Activated CD8-positive, alpha-beta T cell treated with anti-CD3 and anti-CD28 coated beads, Interleukin-2, amount 10 ng/mL, durations not matched to agents 7 days and 5 days (primary cell): ENCODE measurements at places on chromosomes 1 and 21. TPM values are rescaled to one million over a fixed set of nuclear protein-coding genes. Genes with fewer than 3 reads are reported as not detected.

DNA sequence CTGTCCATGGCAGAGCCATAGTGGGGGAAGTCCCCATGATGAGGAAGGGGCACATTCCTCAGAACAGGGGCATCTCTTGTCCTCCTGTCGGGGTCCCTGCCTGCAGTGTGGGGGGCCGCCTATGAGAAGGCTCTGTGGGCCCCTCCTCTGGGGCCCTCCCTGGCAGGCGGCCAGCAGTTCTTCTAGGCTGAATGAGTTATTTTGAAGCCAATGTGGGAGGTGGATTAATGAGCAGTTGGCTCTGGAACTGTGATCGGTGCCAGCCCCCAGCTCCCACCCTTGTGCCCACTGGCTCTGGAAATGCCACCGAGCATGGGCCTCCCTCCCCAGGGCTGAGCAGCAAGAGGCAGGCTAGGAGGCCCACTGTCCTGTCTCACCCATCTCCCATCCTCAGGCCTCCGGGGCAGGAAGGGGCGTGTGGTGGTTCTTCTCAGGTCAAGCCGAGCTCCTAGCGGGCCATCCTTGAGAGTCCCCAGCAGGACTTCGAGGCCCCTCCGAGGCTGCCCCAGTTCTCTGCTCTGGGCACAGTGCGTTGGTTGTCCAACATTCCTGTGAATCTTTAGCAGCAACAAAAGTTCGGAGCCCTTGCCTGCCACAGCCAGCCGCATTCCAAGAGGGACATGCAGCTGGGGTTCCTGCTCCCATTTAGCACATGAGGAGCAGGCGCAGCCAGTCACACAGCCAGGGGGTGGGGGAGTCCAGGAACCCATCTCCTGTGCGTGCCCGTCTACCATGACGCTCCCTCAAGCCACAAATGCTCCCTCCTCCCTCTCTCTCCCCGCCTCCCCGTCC lies 57.2 kb downstream of the EDN2 start:
- no peak for DNase-seq
- H3K4me3 ChIP-seq: no peak overlapping the region
- no peaks in the 10 kb centered on the region for H3K27me3 ChIP-seq
- H3K4me1 ChIP-seq: no peaks in the 10 kb centered on the region
- no peaks in the 10 kb centered on the region for H3K36me3 ChIP-seq
- H3K27ac ChIP-seq: no peak overlapping the region

DNA sequence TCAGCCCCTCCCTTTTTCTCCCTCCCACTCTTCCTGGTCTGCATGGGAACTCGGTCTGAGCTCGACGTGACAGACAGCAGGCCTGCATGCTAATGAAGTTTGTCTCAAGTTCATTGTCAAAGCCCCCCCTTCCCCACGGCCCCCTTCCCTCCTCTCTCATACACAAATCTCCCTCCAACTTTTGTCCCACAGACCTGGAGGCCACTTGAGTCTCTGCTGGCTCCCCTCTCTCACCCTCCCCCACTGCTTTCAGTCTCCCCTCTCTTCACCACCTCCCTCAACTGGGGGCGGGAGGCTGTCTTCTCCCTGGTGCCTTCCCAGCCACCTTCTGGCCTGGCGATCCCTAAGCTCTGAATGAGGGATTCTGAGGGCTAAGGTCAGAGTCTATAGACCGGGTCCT lies 61.3 kb downstream of the RHBG start:
- no peak overlapping the region for H3K4me3 ChIP-seq
- no peaks in the 10 kb centered on the region for H3K36me3 ChIP-seq
- H3K27me3 ChIP-seq: peaks cover 95% of the 10 kb centered on the region
- H3K4me1 ChIP-seq: peaks cover 3% of the 10 kb centered on the region

DNA sequence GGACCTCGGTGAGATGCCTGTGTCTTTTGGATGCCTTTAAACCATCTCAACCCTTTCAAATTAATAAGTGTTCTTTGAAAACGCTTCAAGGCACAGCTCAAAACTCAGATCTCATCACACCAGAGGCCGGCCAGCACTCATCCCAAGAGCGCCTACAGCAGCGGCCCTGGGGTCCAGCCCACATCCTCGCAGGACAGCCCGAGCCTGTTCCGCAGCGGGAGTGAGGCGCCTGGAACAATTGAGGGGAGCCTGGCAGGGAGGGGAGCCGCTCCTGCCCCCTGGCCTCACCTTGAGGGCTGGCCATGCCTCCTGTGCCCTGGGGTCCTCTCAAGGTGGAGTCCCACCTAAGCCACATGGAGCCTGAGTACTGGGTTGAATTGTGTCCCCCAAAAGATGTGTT lies 37.9 kb downstream of the ACOT7 start:
- H3K36me3 ChIP-seq: no peaks in the 10 kb centered on the region
- H3K27ac ChIP-seq: no peak overlapping the region
- no peak for DNase-seq
- no peak overlapping the region for H3K4me3 ChIP-seq

DNA sequence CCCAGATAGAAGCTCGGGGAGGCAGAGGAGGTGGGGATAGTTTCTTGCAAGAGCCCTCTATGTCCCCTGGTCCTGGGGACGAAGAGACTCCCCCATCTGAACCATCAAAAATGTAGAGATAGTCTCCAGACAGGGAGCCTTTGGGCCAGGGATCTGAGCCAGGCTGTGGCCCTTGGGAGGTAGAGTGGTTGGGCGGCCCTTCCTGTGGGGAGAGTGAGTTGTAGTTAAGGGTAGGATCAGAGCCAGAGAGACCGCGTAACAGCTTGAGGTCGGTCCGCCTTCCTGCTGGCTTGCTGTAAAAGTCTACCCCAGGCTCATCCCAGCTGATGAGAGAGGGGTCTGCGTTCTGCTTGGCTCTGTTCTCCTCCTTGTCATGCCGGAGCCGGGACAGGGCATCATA lies 25.3 kb downstream of the PIK3C2B start:
- no peaks in the 10 kb centered on the region for H3K27me3 ChIP-seq
- H3K4me3 ChIP-seq: no peak overlapping the region
- peaks cover 14% of the 10 kb centered on the region for H3K4me1 ChIP-seq
- no peak for DNase-seq

DNA sequence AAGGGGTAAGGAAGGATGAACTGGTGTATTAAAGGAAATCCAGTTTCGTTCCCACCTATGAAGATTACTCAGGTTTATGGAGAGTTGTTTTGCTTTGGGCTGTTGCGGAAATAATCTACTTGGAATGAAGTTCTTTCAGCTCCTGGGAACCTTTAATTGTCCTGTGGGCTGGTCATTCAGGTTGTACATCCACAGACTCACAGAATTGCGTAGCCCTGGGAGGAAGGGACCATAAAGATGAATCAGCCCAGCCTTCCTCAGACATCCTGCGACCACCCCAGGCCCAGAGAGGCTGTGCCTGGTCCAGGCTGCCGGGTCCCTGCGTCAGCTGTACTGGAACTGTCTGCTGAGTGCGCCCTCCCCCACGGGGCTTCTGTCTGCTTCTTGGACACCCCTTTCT lies 72.7 kb downstream of the GALNT2 start:
- no peaks in the 10 kb centered on the region for H3K27me3 ChIP-seq
- no peak overlapping the region for H3K27ac ChIP-seq
- no peak overlapping the region for H3K4me3 ChIP-seq

- H3K4me1 ChIP-seq: peaks cover 20% of the 10 kb centered on the region
- H3K4me3 ChIP-seq: no peak overlapping the region
- no peak overlapping the region for H3K27ac ChIP-seq
- DNase-seq: no peak
- no peaks in the 10 kb centered on the region for H3K36me3 ChIP-seq
These were observed 9.6 kb downstream of the MEGF6 start for GRCh38 chr1:3601743-3602142.

DNA sequence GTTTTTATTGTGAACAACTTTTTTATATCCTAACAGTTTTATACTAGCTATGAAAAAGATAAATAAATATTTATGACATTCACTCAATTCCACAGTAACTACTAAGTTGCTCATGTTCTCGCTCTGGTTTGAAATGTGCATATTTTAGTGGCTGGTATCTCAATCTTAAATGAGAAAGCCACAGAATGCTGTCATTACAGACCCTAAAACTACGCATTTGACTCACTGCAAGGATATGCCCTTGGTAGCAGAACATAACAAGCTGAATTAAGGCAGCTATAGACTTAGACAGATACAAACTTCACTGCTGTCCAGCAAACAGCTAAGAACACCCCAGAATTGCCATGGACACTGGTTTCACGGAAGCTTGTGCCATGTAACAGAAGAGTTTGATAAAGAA lies 19.0 kb downstream of the DAB1 start:
- no peaks in the 10 kb centered on the region for H3K27me3 ChIP-seq
- H3K36me3 ChIP-seq: no peaks in the 10 kb centered on the region
- no peak overlapping the region for H3K4me3 ChIP-seq
- no peak overlapping the region for H3K27ac ChIP-seq
- DNase-seq: no peak

- H3K27ac ChIP-seq: no peak overlapping the region
- DNase-seq: no peak
- no peaks in the 10 kb centered on the region for H3K27me3 ChIP-seq
- H3K4me1 ChIP-seq: no peaks in the 10 kb centered on the region
- no peak overlapping the region for H3K4me3 ChIP-seq
- no peaks in the 10 kb centered on the region for H3K36me3 ChIP-seq
These were observed 369.6 kb upstream of the ADGRL2 start for GRCh38 chr1:81430955-81431623.

GRCh38 chr1:155864393-155864792 lies 5.0 kb downstream of the SYT11 start:
- peaks cover 2% of the 10 kb centered on the region for H3K36me3 ChIP-seq
- H3K4me1 ChIP-seq: peaks cover 18% of the 10 kb centered on the region
- H3K4me3 ChIP-seq: no peak overlapping the region

DNA sequence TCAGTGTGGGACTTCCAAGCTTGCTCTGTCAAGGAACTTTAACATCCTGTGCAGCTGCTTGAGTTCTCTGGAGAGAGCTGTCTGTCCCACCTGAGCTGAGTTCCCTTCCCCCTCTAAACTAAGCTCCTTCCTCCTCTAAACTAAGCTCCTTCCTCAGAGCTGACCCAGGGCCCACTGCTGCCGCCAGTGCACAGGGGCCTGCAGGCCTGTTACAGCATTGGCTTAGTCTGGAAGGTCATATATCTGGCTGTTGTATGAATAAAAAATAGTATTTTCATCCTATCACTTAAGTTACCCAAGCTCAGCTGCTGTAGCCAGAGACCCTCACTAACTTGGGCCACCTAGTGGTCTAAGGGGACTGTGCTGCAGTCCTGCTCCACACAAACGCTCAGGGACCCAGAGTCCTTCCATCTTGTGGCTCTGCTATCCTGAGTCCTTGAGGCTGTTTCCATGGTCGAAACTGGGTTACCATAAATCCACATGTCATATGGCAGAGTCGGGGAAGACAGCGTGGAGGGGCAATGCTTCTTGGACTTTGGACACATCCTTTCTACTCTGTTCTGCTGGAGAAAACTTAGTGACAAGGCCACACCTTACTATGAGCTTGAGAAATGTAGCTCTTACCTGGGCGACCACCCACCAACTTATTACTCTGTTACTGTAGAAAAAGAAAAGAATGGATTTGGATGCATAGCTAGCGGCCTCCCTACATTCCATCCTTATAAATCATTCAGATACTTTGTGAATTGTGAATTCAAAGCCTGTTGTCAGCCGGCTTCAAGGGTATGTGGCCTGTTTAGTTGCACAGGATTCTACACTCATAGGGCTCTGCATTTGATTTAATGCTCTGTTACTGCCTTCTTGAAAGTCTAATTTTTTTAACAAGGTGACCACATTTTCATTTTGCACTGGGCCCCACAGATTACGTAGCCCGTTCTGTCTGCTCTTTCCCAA lies 71.4 kb upstream of the GCLM start:
- H3K27me3 ChIP-seq: peaks cover 9% of the 10 kb centered on the region
- no peak for DNase-seq
- H3K4me3 ChIP-seq: no peak overlapping the region
- no peak overlapping the region for H3K27ac ChIP-seq
- H3K36me3 ChIP-seq: no peaks in the 10 kb centered on the region
- H3K4me1 ChIP-seq: no peaks in the 10 kb centered on the region

GRCh38 chr1:95352767-95353166 lies 118.8 kb downstream of the RWDD3 start:
- H3K4me3 ChIP-seq: no peak overlapping the region
- peaks cover 3% of the 10 kb centered on the region for H3K27me3 ChIP-seq
- no peaks in the 10 kb centered on the region for H3K36me3 ChIP-seq
- no peaks in the 10 kb centered on the region for H3K4me1 ChIP-seq
- DNase-seq: no peak

DNA sequence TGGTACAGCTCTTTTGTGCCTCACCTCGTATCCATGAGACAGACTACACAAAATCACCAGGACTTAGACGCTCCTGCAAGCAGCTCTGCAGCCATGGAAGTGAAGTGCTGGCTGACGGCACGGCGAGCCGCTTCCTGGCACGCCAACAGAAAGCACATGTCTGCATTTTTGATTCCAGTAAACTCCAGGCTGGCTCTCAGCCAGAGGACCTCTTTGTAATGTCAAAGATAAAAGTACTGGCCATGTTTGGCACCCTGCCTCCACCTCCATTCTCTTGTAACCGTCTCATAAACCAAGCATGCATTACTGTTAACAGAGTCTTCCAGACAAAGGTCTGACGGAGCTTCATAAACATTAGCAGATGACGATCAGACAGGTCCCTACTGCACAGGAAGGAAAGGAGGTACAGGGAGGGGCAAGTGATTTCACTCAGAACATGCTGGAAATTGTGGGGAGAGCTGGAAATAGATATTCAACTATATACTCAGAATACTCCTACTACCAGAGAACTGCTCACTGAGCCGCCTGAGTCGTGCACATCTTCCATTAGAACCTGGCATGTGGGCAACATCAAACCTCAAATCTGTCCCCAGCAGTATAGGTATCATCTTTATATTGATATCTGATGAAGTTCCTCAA lies 632.0 kb downstream of the SMYD3 start:
- H3K27ac ChIP-seq: no peak overlapping the region
- no peaks in the 10 kb centered on the region for H3K27me3 ChIP-seq
- no peak for DNase-seq
- H3K36me3 ChIP-seq: no peaks in the 10 kb centered on the region
- no peak overlapping the region for H3K4me3 ChIP-seq

- no peaks in the 10 kb centered on the region for H3K27me3 ChIP-seq
- H3K27ac ChIP-seq: peak overlapping the region; percentile 98
- H3K4me1 ChIP-seq: peaks cover 76% of the 10 kb centered on the region
- peaks cover 18% of the 10 kb centered on the region for H3K36me3 ChIP-seq
These were observed 72.2 kb downstream of the CD46 start for GRCh38 chr1:207823880-207824566.

DNA sequence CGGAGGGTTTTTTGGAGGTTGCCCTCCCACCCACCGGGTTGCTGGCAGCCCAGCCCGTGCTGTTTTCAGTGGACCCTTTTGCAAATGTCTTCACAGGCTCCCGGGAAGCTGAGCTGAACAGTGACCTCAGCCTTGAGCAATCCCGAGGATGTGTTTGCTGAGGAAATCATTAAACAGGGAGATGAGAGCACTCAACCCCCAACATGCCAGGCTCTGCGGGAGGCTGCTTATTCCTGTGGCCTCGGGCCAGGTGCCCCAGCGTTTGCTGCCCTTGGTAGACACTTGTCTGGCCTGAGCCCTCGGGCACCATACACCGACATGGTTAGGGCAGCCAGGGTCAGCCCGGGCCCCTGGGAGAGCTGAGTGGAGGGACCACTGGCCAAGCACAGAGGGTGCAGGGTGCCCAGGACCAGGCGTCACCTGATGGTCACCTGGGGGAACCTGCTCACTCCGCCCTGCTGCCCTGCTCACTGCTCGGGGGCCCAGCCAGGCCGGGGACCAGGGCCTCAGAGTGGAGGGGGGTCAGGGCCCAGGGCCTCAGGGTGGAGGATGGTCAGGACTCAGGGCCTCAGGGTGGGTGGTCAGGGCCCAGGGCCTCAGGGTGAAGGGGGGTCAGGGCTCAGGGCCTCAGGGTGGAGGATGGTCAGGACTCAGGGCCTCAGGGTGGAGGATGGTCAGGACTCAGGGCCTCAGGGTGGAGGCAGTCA lies 42.5 kb upstream of the POFUT2 start:
- no peak overlapping the region for H3K4me3 ChIP-seq
- H3K27ac ChIP-seq: no peak overlapping the region
- no peaks in the 10 kb centered on the region for H3K4me1 ChIP-seq
- no peak for DNase-seq
- H3K27me3 ChIP-seq: no peaks in the 10 kb centered on the region

Gene PRR9
- not detected for total RNA-seq

Gene SHISA4
- total RNA-seq: 0.55 TPM

Gene SLAMF1
- total RNA-seq: 50.1 TPM

Gene HFM1
- total RNA-seq: not detected

Gene SELENBP1
- not detected for total RNA-seq
